ENCODE measurements at places on chromosomes 16 and 17. TPM values are rescaled to one million over a fixed set of nuclear protein-coding genes. Genes with fewer than 3 reads are reported as not detected.

LRRC37A gene
- 0.63 TPM for polyA plus RNA-seq

PMFBP1 gene
- 1.5 TPM for polyA plus RNA-seq

EFNB3 gene
- 2.8 TPM for polyA plus RNA-seq

PRSS36 gene
- polyA plus RNA-seq: 0.43 TPM

TVP23A gene
- 7.7 TPM for polyA plus RNA-seq

TBC1D3I gene
- polyA plus RNA-seq: not detected

CACNG5 gene
- polyA plus RNA-seq: not detected

NAA60 gene
- polyA plus RNA-seq: 90.2 TPM

TM4SF5 gene
- not detected for polyA plus RNA-seq

ZFPM1 gene
- polyA plus RNA-seq: not detected
